HT-29 (cell line): ENCODE measurements at places on chromosomes 2 and 18. TPM values are rescaled to one million over a fixed set of nuclear protein-coding genes. Genes with fewer than 3 reads are reported as not detected.

- no peak for DNase-seq
Measured at GRCh38 chr2:128281852-128282245, 36.8 kb downstream of the HS6ST1 start.

GRCh38 chr2:183224948-183225347 is 100.7 kb downstream of the NUP35 start:
- DNase-seq, result no peak

Gene SDC1
- total RNA-seq, result 304 and 307 TPM in 2 replicates

Gene MATN3
- total RNA-seq, result 0.26 and 1.0 TPM in 2 replicates

Gene CPO
- not detected in 2 replicates for total RNA-seq

Gene COLEC12
- not detected in 2 replicates for total RNA-seq

GRCh38 chr2:233443511-233444183 is 89.4 kb downstream of the DGKD start:
- DNase-seq, result peak; percentile 94

DNA sequence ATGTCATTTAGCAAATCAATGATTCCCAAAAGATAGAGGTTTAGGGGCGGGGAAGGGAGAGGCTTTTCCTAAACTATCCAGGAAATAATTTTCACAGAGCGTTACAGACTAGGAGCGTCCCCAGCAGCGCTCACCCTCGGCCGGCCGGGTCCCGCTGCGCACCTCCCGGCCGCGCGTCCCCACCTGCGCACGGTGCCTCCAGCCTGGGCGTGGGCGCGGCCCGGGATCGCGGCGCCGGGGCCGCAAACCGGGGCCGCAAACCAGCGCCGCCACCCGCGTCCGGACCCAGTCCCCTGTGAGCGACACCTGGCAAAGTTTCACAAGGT is 684 bp upstream of the ZCCHC2 start:
- peak; percentile 19 for DNase-seq
